Stimulated activated CD8-positive, alpha-beta memory T cell treated with anti-CD3 and anti-CD28 coated beads, Interleukin-15, amount 100 ng/mL, for 1 hour (primary cell): ENCODE measurements at places on chromosomes 11 and 22.

DNA sequence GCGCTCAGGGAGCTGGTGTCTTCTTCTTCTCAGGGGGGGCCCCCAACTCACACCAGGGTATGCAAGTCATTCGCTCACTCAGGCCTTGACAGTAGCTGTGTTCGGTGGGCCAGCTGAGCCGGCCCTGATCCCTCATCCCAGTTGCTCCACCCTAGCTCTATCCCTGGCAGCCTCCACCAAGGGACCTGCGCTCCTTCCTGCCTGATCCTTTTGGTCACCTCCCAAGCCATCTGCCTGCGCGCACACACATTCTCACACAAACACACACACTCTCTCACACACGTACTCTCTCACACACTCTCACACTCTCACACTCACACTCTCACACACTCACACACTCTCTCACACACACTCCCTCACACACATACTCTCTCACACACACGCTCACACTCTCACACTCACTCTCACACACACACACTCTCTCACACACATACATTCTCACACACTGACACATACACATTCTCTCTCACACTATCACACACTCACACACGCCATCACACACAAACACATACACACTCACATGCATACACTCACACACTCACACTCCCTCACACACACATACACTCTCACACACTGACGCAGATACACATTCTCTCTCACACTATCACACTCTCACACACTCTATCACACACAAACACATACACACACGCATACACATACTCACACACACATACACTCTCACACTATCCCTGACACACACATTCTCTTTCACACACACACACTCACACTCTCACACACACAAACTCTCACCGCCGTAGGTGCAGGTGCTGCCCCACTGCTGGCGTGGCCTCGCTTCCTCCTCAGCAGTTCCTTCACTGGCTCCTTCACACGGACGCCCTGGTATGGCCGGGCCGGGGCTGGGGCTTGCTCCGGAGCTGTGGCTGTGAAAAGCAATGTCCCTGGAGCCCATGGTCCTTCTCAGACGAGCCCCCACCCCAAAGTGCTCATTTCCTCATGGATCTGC is 20.8 kb downstream of the POU2AF1 start:
- no peak for DNase-seq

DNA sequence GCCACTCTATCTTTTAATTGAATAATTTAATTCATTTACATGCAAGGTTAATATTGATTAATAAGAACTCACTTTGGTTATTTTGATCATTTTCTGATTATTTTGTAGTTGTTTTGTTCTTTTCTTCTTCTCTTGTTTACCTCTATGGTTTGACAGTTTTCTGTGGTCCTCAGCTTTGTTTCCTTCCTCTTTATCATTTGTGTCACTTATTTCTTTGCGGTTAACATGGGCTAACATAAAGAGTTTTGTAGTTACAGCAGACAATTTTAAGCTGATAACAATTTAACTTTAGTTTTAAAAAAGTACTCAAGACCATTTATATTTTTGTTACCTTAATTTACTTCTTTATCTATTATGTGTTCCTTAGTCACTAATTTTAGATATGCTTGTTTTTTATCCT is 1032.8 kb upstream of the RAG2 start:
- no peak for DNase-seq

DNA sequence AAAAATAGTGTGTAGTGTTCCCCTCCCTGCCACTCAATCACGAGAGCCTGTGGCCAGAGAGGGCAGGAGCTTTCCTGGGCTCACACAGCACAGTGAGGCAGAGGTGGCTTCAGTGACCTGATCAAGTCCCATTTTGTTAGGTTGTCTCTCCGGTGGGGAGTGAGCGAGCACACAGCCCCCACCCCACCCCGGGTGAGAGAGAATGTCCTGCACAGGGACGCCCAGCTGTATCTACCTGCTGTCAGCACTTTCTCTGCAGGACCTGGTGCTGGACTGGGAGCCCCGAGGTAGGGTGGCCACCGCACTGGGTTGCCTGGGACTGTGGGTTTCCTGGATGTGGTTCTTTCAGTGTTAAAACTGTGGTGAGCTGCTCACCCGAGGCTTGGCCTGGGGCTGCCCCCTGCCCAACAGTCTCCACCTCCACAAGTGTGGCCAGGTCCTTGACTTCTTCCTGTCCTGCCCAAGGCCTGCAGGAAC is 6.1 kb downstream of the CAPN5 start:
- no peak for DNase-seq

DNA sequence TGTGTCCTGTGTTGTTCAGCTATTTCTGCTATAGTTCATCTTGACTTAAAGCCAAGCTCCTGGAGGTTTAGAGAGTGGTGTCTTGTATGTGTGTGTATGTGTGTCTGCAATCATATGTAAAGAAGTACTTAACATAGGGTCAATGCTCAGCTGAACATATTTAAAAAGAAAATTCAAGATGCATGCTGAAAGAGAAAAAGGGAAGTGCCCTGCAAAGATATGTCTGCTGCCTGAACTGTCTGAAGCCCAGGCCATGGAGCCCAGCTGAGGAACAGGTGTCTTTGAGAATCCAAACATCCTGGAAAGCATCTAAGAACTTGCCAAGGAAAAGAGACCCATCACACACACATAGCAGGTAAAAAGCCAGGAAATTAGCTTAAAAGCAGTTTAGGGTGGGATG is 6.6 kb downstream of the TCN1 start:
- DNase-seq: no peak

DNA sequence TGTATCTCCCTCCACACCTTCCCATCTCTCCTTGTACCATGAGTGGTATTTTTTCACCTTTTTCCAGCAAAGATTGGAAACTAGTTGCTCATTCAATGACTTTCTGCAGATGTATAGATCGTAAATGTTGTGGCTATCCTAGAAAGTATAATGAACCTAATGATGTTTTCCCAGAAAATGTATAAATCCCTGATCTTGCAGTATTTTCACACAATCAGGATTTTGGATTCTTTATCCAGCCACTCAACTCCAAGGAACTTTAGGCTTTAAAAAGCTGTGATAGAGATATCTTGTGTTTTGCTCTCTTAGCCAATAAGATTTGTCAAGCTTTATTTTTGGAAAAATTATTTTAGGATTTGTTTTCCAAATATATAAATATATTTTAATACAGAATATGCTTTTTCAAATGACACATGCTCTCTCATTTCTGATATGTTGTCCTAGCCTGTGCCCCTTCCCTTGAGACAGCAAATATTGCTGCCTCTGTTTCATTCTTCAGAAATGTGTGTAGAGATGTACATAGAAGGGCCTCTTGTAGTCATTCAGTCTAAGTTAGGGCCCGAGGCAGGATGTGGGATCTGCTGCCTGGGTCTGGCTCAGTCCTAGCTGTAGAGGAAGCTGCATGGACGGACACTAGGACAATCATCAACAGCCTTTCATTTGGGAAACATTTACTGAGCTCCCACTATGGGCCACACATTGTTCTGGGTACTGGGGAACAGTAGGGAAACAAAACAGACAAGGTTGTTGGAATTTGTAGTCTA is 62.4 kb downstream of the NAV2 start:
- no peak for DNase-seq

- no peak for DNase-seq
Measured at GRCh38 chr11:129938764-129939163, 43.4 kb upstream of the NFRKB start.

- DNase-seq: no peak
Measured at GRCh38 chr22:49959782-49960158, 802 bp upstream of the PIM3 start.

- DNase-seq: no peak
Measured at GRCh38 chr11:84549217-84549616, 1077.9 kb downstream of the DLG2 start.

DNA sequence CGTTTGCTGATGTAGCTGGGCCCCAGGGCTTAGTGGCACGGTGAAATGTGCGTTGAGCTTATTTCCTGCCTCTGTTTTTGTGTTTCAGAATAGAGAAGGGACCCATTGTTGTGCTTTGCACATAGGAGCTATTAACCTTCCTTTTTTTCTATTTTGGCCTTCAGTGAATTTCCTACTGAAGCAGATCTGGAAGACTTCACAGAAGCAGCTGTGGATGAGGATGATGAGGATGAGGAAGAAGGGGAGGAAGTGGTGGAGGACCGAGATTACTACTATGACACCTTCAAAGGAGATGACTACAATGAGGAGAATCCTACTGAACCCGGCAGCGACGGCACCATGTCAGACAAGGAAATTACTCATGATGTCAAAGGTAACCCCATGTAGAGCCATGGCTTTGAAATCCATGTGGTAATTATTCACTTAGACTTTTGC is 37.4 kb upstream of the ST14 start:
- no peak for DNase-seq

GRCh38 chr11:75238595-75239440 is 1.8 kb upstream of the TPBGL start:
- DNase-seq: no peak

GRCh38 chr11:120039039-120039438 is 98.9 kb downstream of the TRIM29 start:
- DNase-seq: no peak

GRCh38 chr22:45970705-45971407 is 6.1 kb downstream of the WNT7B start:
- DNase-seq: no peak

DNA sequence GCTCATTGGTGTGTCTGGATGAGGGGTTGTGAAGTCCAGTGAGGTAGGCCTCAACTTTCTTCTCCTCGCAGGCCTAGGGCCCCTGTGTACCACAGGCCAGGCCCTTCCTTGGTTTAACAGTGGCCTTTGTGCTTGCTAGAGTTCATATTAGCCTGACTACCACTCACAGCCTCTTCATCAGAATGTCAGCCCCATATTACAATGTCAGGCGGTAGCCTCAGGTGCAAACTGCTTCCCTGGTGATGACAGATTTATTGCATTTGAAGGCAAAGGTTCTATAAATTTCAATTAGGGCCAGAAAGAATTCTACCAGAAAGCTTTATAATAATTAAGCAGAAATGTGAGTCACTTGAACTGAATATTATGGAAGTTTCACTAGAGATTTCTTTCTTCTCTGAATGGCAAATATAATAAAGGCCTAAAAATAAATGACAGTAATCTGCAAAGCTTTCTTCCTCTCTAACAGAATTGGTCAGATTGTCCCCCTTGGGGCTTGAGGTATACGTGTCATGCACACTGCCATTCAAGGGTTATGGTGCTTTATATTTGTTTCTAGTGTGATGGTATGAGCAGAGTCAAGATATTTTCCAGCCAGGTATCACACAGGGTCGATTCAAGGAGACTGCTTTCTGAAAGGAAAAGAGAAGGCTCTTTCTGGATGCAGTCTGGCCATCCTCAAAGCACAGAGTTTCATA is 210.3 kb downstream of the CWF19L2 start:
- DNase-seq: no peak

GRCh38 chr22:22377335-22377734 is 131.2 kb downstream of the ZNF280B start:
- DNase-seq: no peak

- no peak for DNase-seq
Measured at GRCh38 chr11:17770917-17771316, 36.3 kb downstream of the KCNC1 start.

DNA sequence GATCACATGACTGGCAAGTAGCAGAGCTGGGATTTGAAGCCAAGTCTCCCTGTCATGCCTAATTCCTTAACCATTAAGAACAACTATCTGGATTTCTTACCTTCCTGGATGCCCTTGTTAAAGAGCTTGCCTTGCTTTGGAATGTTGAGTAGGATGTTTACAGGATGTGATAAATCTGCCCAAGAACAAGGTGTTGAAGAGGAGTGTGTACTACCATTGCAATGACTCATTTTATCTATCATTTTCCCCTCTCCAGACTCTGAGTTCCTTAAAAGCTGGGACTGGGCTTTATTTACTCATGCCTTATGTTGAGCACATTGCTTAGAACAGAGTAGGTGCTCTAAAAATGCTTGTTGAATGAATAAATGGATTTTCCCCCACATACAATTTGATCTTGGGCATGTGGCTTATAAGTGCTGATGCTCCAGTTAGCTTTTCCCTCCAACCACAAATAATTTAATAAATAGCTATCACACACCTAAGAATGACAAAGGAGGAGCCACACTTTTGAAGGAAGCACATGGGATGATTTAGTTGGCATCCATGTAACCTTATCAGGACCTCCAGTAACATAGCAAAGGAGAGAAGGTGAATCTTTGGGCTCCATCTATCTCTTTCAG is 268.6 kb upstream of the SESN3 start:
- no peak for DNase-seq

DNA sequence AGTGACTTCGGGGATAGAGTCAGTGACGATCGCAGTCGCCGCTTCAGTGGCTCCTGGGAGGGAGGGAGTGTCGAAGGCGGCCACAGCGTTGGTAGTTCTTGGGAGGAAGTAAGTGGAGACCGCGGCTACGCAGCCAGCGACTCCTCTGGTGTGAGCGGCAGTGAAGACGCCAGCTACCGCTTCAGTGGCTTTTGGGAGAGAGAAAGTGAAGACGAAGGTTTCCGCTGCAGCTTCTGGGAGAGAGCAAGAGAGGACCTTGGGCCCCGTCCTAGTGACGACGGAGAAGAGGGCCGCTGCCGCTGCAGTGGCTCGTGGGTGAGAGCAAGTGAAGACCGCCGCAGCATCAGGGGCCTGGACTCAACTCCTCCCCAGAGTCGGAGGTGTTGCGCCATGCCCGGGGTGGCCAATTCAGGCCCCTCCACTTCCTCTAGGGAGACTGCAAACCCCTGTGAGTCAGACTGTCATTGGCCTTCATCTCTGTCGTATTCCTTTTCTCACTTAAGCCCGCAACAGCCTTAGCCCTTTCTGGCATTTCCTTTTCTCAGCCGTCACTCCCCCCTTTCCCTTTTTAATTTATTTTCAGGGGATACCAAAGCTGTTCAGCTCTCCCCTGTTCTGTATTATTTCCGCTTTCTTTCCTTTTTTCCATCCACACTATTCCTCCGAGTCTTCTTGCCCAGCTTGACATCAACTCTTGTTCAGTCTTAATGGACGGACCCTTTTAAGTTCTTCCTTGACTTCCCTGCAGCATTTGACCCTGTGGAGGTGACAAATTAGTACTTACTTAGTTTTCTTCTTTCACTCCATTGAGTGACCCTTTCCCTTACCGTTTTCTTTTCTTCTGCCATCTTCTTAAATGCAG is 1.0 kb downstream of the ANKRD42 start:
- DNase-seq: peak; percentile 27

GRCh38 chr11:131894615-131895544 is 524.5 kb downstream of the NTM start:
- DNase-seq: no peak

DNA sequence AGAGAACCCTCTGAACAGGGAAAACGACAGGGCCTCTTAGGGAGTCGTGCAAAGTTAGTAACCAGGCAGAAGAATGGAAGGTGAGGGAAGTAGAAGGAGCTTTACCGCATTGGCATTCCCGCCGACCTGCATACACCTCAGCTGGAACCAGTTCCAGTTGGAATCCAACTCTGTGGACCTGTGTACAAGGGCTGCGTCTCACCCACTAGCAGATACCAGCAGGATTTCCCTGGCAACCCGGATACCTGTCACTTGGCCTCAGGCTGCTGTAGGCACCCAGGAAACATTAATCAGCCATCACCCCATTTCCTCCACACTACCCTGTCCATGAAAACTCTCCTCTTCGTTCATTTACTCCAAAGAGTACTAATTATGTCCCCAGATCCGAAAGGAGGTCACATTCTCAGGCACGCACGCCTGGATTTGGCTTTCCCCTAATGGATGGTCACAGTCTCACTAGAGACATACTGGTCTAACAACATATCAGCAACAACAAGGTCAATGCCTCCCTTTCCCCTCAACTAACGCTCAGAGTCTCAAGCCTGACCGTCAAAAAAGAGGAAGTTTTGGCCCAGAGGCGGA is 842 bp downstream of the ARFGAP2 start:
- DNase-seq: no peak

- no peak for DNase-seq
Measured at GRCh38 chr11:46275964-46276641, 1.4 kb upstream of the CREB3L1 start.
